Immature natural killer cell (primary cell): ENCODE measurements at places on chromosomes 5 and 9.

DNA sequence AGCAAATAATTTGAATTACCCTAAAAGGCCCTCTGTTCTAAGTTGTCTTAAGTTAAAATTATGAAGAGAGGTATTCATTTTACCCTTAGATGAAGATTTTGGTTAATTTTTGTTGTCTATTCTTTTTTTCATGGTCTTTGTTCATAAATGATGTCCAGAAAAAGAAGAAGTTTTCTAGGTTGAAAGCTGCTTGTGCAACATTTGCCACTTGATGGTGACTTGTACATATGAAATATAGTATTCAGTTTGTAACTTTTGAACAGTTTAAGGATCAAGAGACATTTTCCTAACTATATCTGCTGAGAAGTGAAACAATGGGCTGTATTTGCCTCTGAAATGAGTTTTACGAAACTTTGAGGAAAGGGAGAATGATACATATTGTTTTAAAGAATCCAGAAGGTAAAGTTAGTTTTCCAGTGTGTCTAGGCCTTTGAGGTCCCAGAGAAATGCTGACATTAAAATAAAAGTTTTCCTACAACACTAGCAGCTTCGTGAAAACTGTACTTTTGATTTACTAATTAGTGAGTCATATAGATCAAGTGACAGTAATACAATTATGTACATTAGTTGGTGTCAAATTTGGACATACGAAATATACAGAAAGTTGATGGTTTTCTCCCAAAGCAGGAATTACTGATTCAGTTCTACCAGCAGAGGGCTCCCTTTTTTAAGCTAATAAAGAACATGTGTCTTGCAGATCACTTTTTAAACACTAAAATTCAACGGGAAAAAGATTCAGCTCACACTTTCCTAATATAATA lies 70.5 kb downstream of the PIK3R1 start:
- DNase-seq, result peak; percentile 54

- no peak for DNase-seq
Observed at GRCh38 chr9:12882430-12882829, 107.6 kb downstream of the LURAP1L start.

DNA sequence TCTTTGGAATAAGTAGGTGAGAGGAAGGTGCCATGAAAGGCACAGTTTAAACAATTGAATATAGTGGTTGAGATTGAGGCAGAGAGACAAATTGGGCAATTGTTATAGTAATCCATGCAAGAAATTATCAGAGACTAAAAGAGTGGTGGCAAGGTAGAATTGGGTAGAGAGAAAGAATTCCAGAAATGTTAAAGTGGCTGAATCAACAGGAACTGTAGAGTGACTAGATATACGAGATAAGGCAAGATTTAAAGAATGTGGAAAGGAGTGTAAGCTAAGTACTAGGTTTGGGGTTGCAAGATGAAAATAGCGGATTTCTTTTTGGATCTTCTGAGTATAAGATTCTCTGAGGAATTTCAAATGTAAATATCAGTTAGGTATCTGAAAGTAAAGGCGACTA lies 285.2 kb downstream of the DMRTA1 start:
- DNase-seq, result no peak

DNA sequence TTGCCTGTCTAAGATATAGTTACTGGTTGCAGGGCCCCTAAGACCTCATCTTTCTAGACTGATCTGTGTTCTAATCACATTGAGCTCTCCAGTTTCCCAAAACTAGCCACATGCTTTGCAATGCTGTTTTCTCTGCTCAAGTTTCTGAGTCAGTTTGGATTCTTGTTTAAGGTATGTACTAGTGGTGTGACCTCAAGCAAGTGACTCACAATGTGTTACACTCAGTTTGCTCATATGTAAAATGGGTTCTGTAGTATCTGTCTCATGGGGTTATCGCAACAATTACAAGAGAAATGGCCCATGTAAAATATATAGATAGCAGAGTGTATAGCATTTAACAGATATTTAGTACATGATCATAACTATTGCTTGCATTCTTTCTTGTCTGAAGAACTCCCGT lies 153.1 kb upstream of the ELL2 start:
- no peak for DNase-seq

- DNase-seq, result no peak
Observed at GRCh38 chr9:82254646-82255367, 266.2 kb downstream of the SPATA31D1 start.

DNA sequence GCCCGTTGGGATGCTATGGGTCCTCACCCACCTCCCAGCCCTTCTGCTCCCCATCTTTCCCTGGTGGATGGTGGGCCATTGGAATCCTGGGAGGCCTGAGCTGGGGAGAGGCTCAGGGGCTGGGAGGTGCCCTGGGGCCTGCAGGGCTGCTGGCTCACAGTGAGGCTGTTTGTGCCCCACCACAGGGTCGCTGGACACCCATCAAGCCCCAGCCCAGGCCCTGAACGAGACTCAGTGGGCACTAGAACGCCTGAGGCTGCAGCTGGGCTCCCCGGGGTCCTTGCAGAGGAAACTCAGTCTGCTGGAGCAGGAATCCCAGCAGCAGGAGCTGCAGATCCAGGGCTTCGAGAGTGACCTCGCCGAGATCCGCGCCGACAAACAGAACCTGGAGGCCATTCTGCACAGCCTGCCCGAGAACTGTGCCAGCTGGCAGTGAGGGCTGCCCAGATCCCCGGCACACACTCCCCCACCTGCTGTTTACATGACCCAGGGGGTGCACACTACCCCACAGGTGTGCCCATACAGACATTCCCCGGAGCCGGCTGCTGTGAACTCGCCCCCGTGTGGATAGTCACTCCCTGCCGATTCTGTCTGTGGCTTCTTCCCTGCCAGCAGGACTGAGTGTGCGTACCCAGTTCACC lies 4.9 kb upstream of the AIF1L start:
- DNase-seq, result no peak

DNA sequence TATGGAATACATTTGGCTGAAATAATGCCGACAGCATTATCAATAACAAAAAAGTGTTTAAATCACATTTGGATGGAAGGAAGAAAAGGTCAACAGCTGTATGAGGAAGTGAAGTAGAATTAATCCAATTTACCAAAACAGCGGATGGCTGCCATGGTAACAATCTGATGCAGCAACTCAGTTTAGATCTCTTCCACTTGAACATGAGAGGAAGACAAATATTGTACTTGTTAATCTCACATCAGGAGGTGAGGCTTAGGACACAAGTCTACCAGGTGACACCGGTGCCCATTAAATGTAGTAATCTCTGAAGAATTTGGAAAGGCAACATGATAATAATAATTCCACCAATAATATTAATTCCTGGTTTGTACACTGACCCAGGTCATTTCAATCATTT lies 2.4 kb downstream of the RASEF start:
- no peak for DNase-seq

GRCh38 chr9:92001244-92001643 lies 51.2 kb upstream of the ROR2 start:
- DNase-seq, result no peak
